ENCODE measurements at places on chromosomes 7 and 10.

- no peak for DNase-seq
These were observed 36.9 kb upstream of the KMT2E start for GRCh38 chr7:104976966-104977636.

GRCh38 chr10:50469288-50469687, 154.5 kb downstream of the SGMS1 start:
- peak; percentile 33 for DNase-seq

GRCh38 chr7:30845426-30846135, 66.1 kb upstream of the AQP1 start:
- no peak for DNase-seq

- no peak for DNase-seq
These were observed 38.4 kb downstream of the BAIAP2L1 start for GRCh38 chr7:98362517-98362916.

- DNase-seq: no peak
These were observed 57.7 kb downstream of the DNAJB6 start for GRCh38 chr7:157394246-157395191.

- DNase-seq: no peak
These were observed 22.7 kb downstream of the LSMEM1 start for GRCh38 chr7:112503361-112503972.

- no peak for DNase-seq
These were observed 79.6 kb downstream of the ANLN start for GRCh38 chr7:36469236-36469635.

DNA sequence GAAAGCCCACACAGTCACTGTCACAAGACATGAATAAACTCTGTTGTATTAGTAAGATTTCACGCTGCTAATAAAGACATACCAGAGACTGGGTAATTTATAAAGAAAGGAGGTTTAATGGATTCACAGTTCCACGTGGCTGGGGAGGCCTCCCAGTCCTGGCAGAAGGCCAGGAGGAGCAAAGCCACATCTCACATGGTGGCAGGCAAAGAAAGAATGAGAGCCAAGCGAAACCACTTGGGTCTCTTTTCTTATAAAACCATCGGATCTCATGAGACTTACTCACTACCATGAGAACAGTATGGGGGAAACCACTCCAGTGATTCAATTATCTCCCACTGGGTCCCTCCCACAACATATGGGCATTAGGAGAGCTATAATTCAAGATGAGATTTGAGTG, 110.2 kb downstream of the ST8SIA6 start:
- no peak for DNase-seq

DNA sequence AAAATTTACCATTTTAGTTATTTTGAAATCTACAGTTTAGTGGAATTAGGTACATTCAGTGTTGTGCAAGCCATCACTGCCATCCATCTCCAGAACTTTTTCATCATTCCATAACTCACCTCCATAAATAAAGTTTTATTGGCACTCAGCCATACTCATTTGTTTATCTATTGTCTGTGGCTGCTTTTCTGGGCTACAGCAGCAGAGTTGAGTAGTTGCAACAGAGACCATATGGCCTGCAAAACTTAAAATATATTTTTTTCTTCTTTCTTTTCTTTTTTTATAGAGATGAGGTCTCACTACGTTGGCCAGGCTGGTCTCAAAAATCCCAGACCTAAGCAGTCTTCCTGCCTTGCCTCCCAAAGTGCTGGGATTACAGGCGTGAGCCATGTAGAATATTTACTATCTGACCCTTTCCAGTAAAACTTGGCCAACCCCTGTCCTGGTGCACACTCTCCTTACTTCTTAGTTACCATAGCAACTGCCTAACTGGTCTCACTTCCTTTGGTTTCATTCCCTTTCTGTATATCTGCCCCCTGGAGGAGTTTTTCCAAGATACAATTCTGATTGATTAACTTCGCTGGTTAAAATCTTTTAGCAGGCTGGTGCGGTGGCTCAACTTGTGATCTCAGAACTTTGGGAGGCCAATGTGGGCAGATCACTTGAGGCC, 133.2 kb downstream of the CUX1 start:
- DNase-seq: no peak

DNA sequence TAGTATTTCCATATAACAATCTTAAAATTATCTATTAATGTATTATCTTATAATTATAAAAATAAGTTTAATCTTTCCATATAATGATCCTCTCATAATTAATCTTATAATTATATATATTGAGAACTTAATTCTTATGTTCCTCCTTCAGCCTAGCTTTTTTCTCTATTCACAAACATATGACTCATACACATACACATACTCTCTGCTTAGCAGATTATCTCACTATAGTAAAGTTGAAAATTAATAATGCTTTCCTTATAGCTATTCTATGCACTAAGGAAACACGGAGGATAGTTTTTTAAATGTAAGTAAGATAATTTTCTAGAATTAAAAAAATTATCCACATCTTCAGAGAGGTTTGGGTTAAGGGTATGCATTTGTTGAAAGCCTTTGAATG, 47.7 kb upstream of the ITGB8 start:
- DNase-seq: no peak

DNA sequence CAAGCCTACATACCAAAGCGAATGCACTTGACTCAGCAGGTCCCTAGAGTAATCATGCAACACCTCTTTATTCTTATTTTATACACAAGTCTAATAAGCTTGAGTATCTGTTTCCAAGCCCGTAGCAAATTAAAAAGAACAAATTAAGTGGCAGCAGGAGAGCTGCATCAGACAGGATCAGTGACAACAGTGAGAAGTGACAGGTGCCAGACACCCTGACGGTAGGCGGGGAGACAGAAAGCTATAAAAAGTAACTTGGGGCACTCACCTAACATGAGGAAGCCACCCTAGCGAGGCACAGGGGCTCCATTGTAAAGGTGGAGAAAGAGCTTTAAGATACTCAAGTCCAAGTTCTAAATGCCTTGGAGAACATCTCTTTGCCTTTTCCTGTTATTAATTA, 174.2 kb downstream of the PLXNA4 start:
- no peak for DNase-seq

GRCh38 chr7:26328498-26329390, 37.1 kb downstream of the SNX10 start:
- DNase-seq: no peak

- DNase-seq: no peak
These were observed 743 bp downstream of the MKI67 start for GRCh38 chr10:128125416-128125943.

GRCh38 chr10:33306126-33306525, 28.3 kb downstream of the NRP1 start:
- no peak for DNase-seq

GRCh38 chr7:17588730-17589129, 290.3 kb downstream of the AHR start:
- DNase-seq: no peak

All from AG09309 (cell line).